ENCODE measurements at places on chromosomes 3 and 15.

DNA sequence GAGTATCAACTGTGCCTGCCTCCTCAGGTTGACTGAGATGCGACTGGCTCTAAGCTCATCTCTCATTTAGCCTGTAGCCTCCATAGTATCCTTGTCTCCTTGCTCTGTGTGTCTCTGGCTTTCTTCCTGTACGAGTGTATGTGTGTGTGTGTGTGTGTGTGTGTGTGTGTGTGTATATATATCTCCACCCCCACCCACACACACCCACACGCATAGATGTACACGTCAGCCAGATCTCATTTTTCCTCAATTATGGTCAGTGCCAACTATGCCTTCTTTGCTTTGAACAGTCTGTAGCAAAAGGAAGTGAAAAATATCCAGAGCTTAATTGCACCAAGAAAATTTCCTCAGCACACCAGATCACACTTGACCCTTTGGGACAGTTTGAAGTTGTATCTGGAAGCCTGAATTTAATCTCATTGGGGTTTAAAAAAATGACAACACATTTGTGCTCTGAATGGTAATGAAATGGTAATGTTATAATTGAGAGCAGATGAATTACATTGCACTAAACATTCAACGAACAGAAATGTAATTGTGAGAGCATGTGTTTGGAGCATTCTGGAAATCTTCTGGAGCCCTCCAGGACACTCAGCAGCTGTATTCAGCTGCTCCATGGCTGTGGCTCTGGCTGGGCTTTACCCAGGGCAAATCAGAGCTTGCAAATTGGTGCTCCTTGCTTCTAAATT, 63.6 kb downstream of the RYR3 start:
- DNase-seq, result no peak

DNA sequence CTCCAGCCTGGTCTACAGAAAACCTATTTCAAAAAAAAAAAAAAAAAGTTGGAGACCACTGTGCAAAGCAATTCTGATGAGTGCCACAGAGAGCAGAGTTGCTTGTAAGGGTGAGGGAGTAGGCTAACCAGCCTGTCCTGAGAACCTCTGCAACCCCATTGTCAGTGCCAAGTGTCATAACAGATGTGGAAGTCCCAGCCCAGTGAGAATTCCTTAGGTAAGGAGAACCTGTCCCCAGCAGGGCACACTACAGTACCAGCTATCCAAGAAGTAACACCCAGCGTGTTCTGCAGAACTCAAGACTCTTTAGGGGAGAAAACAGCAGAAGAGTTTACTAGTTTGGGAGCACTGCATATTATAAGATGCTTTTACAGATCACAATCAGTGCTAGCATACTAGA, 156.3 kb downstream of the LIPC start:
- DNase-seq, result no peak

DNA sequence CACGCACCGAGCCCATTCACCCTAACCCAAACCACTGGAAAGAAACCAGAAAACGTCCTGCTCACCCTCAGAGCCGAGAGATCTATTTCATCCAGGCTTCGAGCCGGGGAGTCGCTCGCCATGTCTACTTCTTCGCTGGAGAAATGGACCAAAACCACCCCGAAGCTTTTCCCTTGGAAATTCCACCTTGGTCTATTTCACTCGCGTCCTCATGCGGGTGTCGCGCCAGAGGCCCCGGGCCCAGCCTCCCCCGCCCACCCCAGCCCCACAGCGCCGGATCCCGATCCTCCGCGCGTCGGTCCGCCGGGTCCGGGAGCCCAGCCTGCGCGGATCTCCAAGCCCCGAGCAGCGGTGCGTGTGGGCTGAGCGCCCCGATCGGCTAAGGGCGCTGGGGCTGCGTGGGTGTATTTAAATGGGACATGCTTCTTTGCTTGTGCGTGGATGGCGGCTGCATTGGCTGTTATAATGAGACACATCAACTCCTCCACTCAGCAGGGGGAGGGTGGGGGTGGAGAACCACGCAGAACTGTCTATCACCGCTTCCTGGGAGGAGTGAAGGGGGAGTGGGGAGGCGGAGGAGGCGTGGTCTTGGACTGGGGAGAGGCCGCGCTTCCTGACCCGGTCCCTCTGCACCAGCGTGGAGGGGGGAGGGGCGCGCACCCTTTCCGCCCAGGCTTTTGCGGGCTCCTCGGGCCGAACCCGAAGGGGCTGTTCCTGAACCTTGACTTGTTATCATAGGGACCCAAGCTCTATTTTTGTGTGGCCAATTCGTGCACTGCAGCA, at the start of gene TNIK:
TSS of gene TNIK (minus strand) at position 464 of the 783 bp plus-strand sequence. CDS start at position 122, 342 bp downstream.
- DNase-seq, result peak; percentile 20

DNA sequence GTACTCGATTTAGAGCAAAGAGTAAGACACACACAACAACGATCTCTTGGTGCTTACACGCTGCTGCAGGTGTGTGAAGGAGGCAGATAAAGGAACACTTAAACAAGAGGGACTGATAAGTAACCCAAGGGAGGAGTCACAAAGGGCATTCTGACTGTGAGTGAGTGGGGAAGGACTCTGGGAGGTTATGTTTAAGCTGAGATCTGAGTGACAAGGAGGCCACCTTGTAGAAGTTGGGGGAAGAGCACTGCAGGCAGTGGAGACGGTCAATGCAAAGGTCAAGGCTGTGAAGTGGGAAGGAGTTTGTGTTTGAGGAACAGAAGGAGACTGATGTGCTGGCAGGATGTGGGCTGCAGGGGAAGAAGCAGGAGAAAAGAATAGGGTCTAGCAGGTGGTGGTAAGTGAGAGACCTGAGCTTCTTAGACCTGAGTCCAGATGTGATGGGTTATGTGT, 63.1 kb downstream of the LPP start:
- DNase-seq, result no peak

DNA sequence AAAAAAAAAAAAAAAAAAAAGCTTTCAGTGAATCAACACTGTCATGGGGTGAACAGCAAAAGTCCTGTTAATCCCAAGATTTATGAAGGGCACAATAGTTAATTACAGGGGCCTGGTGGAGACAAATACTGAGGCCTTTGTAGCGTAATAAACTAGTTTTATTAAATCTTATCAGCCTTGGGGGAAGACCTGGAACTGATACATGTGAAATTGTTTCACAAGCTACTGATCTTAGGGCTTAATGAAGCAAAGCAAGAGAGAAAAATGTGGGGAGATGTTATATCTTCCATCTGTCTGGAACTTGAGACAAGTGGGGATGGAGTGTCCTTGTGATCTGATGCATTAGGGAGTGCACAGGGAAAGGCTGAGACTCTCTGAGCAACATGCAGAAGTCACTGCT, 47.9 kb upstream of the OSBPL11 start:
- no peak for DNase-seq

GRCh38 chr15:90143166-90143655, 40.9 kb upstream of the IDH2 start:
- no peak for DNase-seq

DNA sequence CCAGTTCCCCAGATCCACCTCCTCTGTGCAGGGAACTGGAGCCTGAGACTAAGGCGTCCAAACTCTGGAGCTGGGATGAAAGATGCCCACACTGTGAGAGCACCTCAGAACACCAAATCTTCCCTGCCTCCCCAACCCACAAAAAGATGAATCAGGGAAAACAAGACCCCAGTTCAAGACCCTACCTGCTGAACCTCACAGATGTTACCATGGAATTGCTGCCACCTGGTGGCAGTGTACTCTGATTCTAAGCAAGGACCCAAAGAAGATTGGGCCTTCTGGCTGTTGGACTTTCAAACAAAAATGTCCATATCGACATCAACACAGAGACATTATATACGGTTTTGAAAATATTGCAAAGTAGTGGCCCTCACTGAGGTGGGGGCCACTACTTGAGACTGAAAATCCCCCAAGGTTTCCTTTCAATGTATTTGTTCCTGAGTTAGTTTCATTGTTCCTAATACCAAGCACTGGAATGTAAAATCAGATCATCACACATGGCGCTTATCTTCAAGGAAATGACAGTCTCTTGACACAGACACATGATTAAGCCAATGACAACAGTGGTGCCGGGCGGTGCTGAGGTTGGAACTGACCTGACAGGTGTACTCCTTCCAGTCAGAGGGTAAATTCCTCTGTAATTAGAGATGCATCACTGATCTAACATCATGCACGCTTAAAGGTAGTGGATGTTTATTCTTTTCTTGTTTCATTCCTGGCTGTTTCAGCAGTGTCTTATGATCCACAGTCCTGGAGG, 67.6 kb downstream of the SLC6A11 start:
- no peak for DNase-seq

- DNase-seq, result peak; percentile 74
Observed at GRCh38 chr3:33664195-33664594, 53.9 kb downstream of the CLASP2 start.

- DNase-seq, result peak; percentile 66
Observed at GRCh38 chr15:60390871-60391501, 6.8 kb downstream of the ANXA2 start.

GRCh38 chr3:128432971-128433836, 33.5 kb downstream of the DNAJB8 start:
- no peak for DNase-seq

- DNase-seq, result no peak
Observed at GRCh38 chr15:69546182-69546581, 93.6 kb downstream of the RPLP1 start.

DNA sequence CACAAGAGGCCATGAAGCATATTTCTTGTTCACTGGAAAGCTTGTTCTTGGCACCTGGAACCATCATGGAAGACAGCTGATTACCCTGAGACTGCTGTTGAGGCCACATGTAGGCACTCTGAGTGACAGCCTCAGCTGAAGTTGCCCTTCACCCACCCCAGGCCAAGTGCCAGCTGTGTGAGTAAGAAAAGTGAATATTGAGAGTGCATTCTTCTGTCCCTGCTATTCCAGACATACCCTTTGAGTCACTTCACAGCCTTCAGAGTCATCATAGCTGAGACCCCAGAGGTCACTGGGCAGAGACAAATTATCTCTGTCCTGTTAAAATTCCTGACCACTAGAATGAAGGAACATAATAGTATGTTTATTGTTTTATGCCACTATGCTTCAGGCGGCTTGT, 79.6 kb downstream of the NFKBIZ start:
- peak; percentile 75 for DNase-seq

DNA sequence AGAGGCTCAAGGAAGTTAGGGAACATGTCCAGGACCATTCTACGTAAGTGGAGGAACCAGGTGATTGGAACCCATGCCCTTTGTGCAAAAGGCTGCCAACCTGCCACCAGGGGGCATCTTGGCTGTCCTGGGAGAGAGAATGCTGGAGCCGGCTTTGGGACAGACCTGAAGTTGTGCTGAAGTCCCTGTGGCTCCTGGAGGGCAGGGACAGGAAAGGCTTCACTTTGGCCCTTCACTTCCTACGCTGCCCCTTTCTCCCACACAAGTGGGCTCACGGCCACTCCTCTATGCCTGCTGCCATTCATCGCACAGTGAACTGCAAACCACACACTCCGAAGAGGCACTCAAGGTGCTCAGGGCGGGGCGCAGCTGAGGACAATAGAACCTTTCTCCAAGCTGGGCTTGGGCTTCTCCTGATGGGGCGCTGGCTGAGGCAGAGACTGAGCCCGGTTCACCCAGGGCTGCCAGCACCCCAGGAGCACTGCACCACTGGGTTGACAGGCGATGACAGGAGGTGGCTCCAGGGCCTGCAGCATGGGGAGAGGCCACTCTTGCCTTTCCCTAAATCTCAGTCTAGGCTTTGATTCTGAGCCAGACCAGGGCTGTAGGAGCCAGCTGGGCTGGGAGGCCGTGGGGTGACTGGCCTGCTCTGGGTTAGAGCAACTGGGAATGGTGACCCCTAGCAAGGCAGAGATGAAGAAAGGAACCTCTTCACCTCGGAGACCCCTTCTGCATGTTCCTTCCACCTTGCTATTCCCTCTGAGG, 8.4 kb downstream of the SHF start:
- no peak for DNase-seq
